Stimulated activated memory B cell treated with anti-CD40 and anti-IgM and Interleukin-4, amounts not matched to agents 10 μg/mL and 1 μg/mL and 100 μg/mL, for 72 hours (primary cell): ENCODE measurements at places on chromosomes 6 and 20.

DNA sequence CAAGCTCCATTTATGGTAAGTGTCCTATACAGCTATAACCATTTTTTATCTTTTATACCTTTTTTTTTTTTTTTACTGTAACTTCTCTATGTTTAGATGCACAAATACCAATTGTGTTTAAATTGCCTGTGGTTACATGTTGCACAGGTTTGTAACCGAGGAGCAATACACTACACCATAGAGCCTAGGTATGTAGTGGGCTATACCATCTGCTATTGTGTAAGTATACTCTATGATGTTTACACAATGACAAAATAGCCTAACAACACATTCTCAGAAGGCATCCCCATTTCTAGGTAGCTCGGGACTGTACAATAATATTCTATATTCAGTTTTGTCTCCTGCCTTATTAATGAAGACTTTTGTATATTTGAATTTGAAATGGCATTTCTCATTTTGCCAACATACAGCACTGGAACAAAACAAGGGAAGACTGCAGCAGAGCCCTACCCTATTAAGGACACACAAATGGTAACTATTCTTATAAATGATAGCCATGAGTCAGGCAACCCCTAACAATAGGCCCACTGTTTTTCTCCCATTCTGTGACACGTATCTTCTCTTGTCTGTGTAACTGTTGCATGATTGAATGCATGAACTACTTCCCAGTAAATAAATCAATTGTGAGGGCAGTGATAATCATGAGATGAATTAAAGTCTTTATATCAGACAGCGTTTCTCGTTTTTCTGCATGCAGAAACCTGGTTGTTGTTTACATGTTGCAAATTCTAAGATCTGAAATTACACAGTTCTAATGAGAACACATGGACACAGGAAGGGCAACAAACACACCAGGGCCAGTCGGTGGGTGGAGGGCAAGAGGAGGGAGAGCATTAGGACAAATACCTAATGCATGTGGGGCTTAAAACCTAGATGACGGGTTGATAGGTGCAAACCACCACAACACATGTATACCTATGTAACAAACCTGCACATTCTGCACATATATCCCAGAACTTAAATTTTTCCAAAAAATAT, 173.9 kb downstream of the EPM2A start:
- ATAC-seq = no peak

DNA sequence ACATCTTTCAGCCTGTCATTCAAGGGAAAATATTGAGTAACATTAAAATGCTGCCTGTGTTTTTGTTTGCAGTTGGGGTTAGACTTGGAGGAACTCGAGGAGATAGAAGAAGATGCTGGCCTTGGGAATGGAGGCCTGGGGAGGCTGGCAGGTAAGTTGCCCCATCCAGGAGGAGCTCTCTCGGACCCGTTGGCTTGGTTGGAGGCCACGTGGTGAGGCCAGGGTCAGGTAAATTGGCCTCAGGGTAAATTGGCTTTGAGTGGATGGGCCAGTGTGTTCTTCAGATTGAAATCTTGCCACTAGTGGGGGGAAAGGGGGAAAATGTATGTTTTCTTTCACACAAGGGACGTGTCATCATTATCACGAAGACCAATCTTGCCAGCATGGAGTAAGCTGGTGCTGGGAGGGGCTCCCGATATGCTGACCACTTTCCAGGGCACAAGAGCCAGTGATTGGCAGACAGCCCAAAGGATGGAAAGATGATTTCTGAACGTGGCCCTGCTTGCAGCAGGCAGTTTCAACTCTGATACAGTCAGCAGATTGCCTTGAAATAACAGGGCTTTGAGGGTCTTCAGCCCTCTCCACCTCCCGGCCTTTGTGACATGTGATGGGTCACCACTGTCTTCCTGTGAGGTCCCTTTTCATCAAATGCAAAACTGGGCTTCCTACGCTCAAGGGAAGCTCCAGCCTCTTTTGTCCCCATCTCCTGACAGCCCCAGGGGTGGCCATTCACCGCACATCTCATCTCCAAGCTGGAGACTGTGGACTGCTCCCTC, 21.4 kb downstream of the PYGB start:
- no peak for ATAC-seq

DNA sequence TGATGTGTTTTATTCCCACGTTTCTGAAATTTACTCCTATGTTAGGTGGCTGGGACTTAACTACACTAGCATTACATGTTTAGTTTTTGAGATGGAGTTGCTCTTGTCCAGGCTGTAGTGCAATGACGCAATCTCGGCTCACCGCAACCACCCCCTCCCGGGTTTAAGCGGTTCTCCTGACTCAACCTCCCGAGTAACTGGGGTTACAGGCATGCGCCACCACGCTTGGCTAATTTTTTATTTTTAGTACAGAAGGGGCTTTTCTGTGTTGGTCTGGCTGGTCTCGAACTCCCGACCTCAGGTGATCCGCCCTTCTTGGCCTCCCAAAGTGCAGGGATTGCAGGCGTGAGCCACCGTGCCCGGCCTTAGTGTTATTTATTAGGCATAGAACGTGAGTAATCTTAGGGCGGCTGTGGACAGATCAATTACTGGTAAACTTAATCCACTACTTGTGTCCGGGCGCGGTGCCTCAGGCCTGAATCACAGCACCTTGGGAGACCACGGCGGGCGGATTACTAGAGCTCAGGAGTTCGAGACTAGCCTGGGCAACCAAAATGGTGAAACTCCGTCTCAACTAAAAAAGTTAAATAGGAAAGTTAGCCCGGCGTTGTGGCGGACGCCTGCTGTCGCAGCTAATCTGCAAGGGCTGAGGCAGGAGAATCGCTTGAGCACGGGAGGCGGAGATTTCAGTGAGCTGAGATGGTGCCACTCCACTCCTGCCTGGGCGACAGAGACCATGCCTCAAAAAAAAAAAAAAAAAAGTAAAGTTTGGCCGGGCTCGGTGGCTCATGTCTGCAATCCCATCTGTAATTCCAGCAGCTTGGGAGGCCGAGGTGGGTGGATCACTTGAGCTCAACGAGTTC, 123.7 kb upstream of the BTN3A2 start:
- peak; percentile 48 for ATAC-seq

DNA sequence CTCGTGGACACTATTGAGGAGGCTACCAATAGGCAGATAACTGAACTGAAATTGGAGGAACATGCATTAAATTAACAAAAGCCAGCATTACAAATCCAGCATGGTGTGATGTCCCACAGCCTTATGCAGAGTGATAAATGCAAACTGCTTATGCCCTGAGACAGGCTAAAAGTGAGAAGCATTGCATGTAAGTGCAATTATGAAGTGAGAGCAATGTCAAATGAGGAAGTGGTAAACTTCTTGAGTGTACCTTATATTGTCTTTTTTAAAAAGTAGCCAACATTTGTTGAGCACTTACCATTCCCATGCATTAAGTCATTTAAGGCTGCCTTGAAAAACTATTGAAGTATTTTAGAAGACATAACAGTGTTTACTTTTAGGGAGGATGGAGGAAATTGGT, 212.2 kb downstream of the TBC1D7 start:
- no peak for ATAC-seq

GRCh38 chr20:4864311-4864752, 137.0 kb downstream of the SLC23A2 start:
- ATAC-seq = no peak

- no peak for ATAC-seq
These were observed 22.8 kb upstream of the CCN6 start for GRCh38 chr6:112030961-112031660.

GRCh38 chr6:22451962-22452361, 117.4 kb upstream of the HDGFL1 start:
- ATAC-seq = no peak

DNA sequence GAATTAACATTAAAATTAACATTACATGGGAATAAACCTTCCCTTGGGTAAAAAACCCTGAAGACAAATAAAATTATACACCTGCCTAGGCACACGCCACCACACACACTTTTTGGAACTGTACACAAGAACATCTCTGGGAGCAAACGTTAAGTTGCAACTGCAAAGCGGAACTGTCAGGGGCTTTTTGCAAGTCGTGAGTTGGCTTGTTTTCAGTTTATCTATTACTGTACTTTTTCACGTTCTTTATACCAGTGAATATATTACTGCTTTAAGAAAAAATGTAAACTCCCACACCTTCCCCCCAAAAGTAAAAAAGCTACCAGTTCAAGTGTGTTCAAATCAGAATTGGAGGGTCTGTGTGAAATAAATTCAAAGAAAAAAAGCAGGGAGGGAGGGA, 65.5 kb upstream of the NFATC2 start:
- ATAC-seq = peak; percentile 49

DNA sequence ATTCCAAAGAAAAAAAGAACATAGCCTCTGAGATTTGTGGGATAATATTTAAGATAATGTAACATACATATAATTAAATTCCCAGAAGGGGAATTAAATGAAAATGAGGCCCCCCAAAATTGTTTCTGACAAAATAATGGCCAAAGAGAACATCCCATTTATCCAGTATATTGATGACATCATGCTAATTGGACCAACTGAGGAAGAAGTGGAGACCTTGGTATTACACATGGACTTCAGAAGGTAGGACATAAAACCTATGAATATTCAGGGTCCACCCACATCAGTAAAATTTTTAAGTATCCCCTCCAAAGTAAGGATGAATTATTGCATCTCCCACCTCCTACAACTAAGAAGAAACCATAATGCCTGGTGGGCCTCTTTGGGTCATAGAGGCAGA, 15.6 kb upstream of the RBM24 start:
- no peak for ATAC-seq

DNA sequence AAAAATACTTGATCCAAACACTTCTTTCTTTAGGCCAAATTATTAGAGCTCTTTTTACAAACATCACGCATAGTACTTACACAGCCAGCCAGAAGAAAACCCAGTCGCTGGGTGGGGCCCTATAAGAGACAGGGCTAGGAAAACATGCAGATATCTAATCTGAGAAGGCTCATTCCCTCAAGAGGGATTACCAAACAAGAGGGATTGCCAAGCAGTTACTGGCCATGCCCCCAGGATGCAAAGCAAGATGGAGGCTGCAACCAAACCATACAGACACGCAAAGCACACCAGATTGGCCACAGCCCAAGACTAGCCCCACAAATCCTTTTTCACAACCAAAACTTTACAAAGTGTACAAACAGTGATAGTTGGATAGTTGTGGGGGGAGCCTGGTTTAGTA, 1235.4 kb upstream of the GJE1 start:
- no peak for ATAC-seq

- no peak for ATAC-seq
These were observed 270.6 kb downstream of the KHDC1L start for GRCh38 chr6:72954716-72955115.

DNA sequence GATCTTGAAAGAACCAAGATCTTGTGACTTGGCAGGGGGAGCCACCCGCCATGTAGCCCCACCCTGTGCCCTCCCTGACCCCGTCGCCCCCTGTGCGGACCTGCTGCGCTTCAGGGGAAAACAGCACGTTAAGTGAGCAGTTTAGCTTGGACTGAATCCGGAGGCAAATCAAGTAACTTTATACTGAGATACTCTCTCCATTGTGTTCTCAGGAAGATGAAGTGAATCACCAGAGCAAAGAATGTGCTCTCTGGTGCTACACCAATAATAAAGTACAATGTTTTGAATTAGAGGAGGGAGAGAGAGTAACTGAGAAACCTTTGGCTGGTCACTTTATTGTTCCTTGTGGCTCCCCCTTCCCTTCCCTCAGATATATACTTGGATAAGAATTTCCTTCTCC, 83.4 kb downstream of the TXNDC5 start:
- ATAC-seq = no peak

GRCh38 chr20:24406750-24407149, 62.7 kb upstream of the SYNDIG1 start:
- ATAC-seq = no peak

DNA sequence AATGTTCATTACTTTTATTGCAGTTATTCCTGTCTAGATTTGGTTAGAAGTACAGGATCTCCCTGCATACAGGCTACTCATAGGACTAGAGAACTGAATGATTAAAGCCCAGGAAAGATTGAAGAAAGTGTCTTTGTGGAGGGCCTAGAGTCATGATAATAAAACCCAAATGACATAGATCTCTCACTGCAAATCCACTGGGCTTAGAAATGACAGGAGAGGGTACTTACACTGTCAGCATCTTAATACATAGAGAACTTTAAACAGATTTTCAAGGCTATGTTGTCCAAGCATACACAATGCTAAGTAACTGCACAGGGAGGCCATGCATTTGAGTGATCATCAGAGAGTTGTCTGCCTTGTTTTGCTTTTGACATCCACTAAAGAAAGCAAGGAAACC, 383.8 kb upstream of the MAP3K7 start:
- no peak for ATAC-seq

DNA sequence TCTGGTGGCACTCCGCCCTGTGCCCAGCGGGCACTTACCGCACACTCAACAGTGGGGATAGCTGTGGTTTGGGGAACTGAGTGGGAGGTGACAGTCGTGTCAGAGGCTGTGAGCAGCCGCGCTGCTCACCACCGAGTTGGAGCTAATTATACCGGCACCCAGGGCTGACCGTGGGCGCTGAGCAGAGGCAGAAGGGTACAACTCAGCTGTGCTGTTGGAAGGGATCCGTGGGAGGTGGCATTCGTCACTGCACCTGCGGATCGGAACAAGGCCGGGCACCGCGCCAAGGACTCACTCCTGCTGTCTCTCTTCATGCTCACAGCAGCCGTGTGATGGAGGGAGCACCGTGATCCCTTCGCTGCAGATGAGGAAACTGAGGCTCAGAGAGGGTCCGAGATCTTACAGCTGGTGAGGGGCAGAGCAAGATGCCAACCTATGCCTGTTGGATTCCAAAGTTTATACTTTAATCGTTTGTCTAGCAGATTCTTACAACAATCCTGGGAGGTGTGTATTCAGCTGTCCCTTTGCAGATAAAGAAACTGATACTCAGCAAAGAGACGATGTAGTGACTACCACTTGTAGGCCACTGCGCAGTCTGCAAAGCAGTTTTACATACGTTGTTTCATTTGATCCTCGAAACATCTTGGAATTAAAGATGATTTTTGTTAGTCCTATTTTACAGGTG, 713 bp upstream of the ELMO2 start:
- peak; percentile 78 for ATAC-seq

DNA sequence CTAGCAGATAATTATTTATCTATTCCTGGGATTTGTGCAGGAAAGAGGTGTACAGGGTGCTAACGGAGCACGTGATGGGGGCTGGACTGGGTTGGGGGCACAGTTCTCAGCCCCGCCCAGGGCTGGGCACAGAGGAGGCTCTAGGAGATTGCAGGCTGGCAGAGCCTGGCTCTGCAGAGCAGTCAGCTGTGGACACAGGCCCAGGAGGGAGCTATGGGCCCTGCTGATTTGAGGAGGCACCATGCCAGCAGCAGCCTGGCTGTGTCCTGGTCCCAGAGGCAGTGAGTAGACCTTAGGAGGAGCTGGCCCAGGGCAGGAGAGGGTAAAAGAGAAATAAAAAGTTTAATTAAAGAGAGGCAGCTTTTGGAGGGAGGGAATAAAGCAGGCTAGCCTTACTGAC, 19.3 kb downstream of the MAFB start:
- ATAC-seq = no peak

DNA sequence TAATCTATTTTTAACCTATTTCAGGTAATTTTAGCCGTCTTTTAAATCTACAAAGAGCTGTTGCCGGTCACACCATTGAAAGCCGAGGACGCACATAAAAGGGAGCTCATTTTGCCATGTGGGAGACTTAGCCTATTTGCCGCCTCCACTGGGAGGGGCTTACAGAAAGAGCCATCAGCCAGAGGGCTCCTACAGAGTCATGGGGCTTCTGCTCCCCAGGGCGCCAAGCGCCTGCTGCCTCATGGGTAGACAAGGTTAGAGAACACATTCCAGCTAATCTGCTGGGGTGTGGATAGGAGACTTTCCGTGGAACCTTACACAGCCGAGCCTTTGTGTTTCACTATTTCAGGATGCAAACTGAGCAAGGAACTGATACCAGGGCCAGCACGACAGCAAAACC, 12.6 kb downstream of the PCMTD2 start:
- no peak for ATAC-seq

GRCh38 chr20:20824924-20825584, 112.6 kb upstream of the RALGAPA2 start:
- peak; percentile 44 for ATAC-seq
